SK-N-SH treated with all-trans-retinoic acid at 6 μM for 48 hours (cell line): ENCODE measurements at places on chromosomes 2 and 18.

- no peak for ATAC-seq
Observed at GRCh38 chr2:234979204-234980167, 27.7 kb downstream of the SH3BP4 start.

DNA sequence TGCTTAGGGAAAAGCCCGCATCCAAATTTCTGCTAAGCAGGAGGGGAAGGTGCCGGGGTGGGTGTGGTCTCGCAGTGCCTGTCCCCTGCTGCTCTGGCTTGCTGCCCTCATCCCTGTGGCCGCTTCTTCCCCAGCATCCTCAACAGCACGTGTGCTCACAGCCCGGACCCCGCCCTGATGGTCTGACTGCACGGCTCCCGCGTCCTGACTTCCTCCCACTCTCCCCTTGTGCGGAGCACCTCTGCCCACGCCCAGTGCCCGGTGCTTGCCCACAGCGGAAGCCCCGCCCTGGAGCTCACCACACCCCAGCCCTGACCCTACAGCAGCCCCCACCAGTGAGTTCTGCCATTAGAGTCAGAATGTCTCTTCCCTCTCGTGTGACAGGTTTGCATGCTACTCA is 277.9 kb downstream of the NDUFA10 start:
- ATAC-seq = no peak

- ATAC-seq = no peak
Observed at GRCh38 chr18:26803643-26804042, 61.9 kb downstream of the AQP4 start.

- ATAC-seq = no peak
Observed at GRCh38 chr2:227545990-227546389, 52.7 kb upstream of the SCYGR2 start.

- peak; percentile 91 for ATAC-seq
Observed at GRCh38 chr2:168521053-168521741, 65.1 kb downstream of the CERS6 start.

GRCh38 chr2:6692819-6693218 is 172.9 kb downstream of the CMPK2 start:
- no peak for ATAC-seq

GRCh38 chr2:158091647-158092046 is 10.0 kb upstream of the UPP2 start:
- ATAC-seq = no peak

GRCh38 chr2:42602876-42603219 is 34.4 kb downstream of the MTA3 start:
- 0 out of 3 replicates have a peak, but pooled peaks have one; percentile 18 for ATAC-seq

DNA sequence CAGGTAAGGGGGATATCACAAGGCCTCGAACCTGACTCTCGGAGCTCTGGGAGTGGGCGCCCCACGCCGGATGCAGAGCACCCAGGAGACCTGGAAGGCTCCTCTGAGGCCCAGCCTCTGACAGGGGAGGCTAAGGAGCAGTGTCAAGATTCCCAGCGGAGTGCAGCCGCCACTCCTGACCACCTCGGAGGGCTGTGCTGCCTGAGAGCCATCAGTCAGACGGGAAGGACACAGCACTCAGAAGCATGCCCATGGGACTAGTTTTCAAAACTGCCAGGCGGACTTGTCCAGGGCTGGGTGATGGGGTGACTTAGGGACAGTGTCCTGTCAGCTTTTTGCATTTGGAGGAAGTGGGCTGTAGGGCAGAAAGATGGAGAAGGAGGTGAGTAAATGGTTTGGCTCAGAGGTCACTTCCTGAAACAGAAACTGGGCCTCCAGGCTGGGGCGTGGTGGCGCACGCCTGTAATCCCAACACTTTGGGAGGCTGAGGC is 34.6 kb upstream of the B3GNT7 start:
- ATAC-seq = no peak

DNA sequence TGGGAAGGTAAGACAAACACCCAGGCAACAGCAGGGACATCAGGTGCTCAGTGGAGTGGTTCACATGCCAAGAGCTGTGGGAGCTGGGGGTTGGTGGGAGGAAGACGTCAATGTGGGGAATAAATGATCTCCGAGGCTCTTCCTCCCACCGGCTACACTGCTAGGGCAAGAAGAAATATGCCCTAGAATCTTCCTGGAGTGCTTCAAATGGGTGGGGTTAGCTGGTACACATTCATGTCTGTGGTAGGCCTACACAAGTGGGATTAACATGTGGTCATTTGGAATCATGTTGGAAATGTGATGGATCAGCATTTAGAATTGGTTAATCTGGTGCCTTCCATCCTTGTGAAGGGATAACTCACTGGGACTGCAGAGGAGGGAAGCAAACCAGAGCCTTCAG is 12.4 kb upstream of the ZFP36L2 start:
- ATAC-seq = no peak

DNA sequence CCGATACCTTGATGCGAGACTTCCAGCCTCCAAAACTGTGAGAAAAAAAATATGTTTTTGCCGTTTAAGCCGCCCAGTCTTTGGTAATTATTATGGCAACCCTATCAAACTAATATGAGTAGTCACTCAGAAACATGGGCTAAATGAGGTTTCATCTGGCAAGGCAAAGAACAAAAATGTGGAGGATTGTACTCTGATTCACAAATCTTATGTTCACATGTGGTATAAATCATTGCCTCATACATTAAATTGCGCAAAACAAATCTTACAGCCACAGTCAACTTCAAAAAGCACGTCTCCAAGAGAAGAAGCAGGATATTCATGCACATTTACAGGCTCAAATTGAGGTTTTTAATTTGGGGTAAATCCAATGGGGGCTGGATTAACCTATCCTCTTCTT is 1435.4 kb upstream of the LRRTM1 start:
- no peak for ATAC-seq

DNA sequence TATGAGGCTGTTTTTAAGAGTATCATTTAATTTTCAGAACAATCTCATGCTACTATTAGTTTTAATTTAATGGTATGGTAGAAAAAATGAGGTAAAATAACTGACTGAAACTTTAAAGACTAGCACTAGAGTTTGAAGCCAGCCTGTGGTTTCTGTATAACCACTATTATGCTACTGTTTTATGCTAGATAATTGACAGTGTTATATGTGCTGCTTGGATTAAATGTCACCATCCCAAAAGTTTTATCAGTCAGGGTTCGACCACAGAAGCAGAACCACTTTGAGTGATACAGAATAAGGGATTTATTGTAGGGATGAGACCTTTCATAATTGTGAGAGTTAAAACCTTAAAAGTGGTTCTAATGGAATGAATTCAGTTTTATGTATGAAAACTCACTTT is 271.6 kb downstream of the PTGR3 start:
- ATAC-seq = no peak

GRCh38 chr2:33136566-33136965 is 189.8 kb downstream of the LTBP1 start:
- no peak for ATAC-seq

DNA sequence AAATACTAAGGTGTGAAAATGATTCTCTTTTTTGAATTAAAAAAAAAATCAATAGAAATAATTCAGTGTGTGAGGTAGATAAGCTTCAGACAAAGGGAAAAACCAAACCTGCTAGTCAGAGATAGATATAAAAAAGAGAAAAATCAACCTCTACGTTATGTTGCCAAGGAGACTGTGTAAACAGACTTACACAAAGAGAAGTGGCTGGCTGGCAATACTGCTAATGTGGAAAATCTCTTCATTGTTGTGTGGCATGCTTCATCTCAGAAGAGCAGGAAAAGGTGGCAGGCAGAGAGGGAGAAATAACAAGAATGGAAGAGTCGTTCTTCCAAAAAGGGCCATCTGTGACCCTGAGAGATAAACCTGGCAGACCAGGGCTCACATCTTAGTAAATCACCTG is 200.8 kb downstream of the SLC8A1 start:
- peak; percentile 32; the same call in 2 of the 3 replicates for ATAC-seq

- ATAC-seq = no peak
Observed at GRCh38 chr2:16183345-16183744, 243.0 kb downstream of the MYCN start.
